ENCODE measurements at places on chromosomes 6 and 20.
A peak's percentile ranks its signal among the peaks of the same experiment; 100 is the strongest.

DNA sequence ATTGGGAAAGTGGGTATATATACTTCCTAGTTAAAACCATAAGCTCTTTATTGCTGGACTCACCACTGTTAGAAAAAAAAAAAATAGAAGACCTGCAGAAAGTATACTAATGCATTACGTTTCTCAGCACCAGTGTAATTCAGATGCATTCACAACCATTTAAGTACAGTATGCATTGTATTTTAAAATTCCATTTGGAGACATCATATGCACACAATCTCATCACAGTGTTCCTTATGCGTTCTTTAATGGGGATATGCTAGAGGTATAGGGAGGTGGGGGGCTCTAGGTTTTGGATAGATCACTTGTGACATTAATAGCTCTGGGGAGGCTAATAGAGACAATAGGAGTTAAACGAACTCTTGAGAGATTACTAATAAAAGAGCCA lies 9.4 kb downstream of the TFAP2A start:
- peak; percentile 48 for DNase-seq

DNA sequence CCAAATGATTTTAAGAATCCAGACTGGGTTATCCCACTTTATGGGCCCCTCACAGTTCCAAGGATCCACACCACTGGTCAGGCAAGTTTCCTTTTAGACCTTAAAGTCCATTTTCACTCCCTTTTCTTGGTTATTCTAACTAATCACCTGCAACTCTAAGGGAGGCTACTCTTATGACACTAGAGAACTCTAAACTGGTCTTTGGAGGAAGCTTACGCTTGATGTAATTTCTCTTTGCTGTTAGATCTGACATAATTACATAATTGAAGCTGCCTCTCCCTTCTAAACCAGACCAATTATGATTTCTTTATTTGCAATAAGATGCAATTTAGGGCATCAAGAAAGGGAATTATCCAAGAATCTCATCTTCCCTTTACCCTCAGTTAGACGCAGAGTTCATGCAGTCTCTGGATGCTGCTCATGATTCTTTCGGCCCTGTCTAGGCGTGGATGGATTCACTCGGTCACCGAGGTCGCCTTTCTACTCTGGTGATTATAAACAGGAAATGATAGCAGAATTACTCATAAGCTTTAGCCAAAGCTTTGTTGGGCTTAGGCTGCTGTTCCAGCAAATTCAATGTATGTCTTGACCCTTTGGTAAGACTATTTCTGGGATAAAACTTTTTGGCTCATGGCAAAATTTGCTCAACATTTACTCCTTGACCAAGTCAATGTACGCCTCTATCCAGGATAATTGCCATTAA lies 166.4 kb upstream of the PRND start:
- peak; percentile 93 for DNase-seq

GRCh38 chr6:36934901-36935300 lies 19.6 kb upstream of the PI16 start:
- DNase-seq, result no peak

- no peak for DNase-seq
Observed at GRCh38 chr6:152634773-152635172, 2.4 kb downstream of the SYNE1 start.

GRCh38 chr6:68640491-68640835 lies 5.4 kb downstream of the ADGRB3 start:
- DNase-seq, result no peak

- DNase-seq, result no peak
Observed at GRCh38 chr6:44169886-44170570, 11.4 kb downstream of the CAPN11 start.

DNA sequence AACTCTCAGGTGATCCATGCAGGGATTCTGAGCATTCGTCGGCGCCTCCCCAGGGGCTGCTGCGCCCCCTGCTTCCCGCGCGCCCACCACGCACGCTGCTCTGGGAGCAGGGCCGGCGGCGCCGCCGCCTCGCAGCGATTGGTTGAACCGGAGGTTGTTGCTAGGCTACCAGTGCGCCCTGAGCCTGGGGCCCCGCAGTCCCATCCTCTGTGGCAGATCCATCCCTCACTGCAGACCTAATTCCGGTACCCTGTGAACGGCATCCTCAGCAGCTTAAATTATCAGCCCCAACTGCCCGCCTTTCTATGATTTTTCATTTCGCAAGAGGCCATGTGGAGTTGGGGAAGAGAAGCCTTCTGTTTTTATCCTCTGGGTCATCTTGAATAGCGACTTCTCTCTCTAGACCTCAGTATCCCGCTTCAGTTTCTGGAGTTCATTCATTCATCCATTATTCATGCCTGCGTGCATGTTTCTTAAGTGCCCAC lies 15.4 kb downstream of the PNPLA1 start:
- no peak for DNase-seq

GRCh38 chr6:63529498-63529897 lies 42.8 kb upstream of the LOC128125822 start:
- DNase-seq, result no peak

- DNase-seq, result peak; percentile 37
Observed at GRCh38 chr6:14642842-14643241, 525.3 kb downstream of the CD83 start.

DNA sequence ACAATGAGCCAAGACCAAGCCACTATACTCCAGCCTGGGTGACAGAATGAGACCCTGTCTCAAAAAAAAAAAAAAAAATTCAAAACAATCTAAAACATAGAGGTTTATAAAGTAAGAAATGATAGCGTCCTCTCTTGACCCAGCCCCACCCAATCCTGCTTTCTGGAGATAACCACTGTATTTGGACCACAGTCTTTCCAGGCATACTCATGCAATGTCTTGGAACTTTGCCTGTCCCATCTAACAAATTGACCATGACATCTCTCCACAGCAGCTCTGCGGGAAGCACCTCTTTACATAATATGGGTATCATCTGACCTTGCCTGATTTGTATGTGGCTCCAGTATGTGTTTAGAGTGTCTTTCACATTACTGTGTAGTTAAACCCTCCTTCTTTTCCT lies 9.1 kb upstream of the SHLD1 start:
- DNase-seq, result peak; percentile 72

DNA sequence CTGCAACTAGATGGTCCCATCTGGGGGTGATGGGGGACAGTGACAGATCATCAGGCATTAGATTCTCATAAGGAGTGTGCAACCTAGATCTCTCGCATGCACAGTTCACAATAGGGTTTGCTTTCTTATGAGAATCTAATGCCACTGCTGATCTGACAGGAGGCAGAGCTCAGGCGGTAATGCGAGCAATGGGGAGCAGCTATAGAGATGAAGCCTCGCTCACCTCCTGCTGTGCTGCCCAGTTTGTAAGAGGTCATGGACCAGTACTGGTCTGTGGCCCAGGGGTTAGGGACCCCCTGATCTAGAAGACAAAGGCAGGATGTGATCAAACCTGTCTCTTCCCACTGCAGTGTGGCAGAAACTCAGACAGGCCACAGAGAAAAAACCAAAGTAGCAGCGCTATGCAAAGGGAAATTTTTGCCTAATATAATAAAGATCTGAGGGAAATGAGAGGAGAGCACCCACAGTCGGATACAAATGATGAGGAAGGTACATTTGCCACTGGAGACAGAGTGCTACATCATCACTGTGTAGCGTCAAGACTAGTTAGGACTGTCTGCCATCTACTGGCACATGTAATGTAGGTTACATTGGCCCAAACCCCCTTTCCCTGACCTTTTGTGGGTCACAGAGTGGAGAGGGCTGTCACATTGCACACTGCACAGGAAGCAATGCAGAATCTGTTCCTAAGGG lies 4.1 kb upstream of the LY86 start:
- DNase-seq, result no peak

- no peak for DNase-seq
Observed at GRCh38 chr20:32585586-32586127, 524 bp upstream of the NOL4L start.

GRCh38 chr6:134402372-134402984 lies 84.6 kb upstream of the SGK1 start:
- no peak for DNase-seq

DNA sequence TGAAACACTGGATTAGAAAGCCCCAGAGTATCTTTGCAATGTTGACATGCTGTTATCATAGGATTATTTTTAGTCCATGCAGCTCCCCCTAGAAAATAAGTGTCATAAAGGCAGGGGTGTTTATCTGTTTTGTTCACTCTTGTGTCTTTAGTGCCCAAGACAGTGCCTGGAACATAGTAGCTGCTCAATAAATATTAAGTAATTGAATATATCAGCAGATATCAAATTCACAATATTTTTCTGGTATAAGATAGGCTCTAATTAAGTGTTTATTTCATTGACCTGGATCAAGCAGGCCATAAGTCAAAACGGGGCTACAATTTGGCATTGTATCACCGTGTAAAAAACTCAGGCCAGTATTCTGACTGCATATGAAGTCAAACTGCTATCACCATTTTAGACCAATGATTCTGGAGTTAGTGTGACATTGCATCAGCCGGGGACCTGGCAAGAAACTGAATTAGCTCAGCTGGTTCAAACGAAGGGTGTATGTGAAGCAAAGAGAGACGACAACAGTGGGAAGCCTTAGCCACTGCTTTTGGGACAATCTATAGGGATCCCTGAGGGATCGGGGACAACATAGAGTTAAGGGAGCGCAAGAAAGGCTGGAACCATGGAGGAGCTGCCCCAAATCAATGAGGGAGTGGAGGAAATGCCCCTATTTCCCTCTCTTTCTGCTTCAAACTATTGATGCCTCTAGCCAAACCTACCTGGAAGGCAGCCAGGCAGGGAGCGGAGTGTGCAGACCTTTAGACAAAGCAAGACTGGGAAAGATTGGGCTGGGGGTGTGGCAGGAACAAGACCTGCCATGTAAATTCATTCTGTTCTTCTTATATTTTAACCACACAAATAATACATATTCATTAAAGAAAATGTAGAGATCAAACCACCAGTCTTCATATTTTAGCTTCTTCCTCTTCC lies 112.2 kb downstream of the PLEKHG1 start:
- DNase-seq, result no peak

GRCh38 chr6:83183082-83183828 lies 9.8 kb downstream of the PGM3 start:
- DNase-seq, result peak; percentile 99

DNA sequence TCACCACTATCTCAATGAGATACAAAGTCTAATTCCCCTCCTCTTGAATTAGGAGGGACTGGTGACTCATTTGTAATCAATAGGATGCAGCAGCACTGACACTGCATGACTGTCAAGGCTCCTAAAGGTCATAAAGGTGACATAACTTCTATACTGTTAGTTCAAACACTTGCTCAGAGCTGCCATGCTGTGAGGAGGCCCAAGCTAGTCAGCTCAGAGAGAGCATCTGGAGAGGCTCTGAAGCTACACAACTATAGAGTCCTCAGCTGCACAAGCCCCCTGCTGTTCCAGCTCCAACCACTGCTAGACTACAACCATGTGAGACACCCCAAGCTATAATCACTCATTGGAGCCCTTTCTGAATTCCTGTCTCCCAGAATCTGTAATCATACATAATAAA lies 17.0 kb upstream of the HEY2 start:
- no peak for DNase-seq

- peak; percentile 59 for DNase-seq
Observed at GRCh38 chr6:22917344-22917743, 348.0 kb downstream of the HDGFL1 start.

GRCh38 chr6:155287762-155288161 lies 23.9 kb downstream of the CLDN20 start:
- DNase-seq, result no peak

GRCh38 chr6:80535914-80536565 lies 429.6 kb downstream of the BCKDHB start:
- DNase-seq, result peak; percentile 41

GRCh38 chr6:15062516-15063252 lies 183.2 kb upstream of the JARID2 start:
- peak; percentile 91 for DNase-seq

Data from EH (cell line).